Activated CD4-positive, alpha-beta memory T cell treated with anti-CD3 and anti-CD28 coated beads for 36 hours (primary cell): ENCODE measurements at places on chromosomes 3 and 15.

DNA sequence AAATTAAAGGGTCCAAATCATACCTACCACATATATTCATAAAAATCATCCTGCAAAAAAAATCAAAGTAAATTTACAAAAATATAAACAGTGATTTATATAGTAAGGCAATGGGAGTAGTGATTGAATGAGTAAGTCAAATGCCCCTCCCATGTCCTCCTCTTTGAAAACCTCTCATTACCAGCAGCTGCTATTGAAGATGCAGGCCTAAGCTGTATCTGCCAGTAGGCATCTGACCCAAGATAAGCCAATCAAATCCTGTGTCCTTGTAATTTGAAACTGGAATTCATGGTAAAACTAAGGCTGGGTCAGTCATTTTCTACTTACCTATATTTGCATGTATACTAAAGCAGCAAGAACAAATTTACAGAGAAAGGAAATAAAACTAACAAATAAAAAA lies 60.4 kb upstream of the POU1F1 start:
- peaks cover 21% of the 10 kb centered on the region for H3K4me1 ChIP-seq
- no peak overlapping the region for H3K27ac ChIP-seq
- peaks cover 2% of the 10 kb centered on the region for H3K27me3 ChIP-seq

DNA sequence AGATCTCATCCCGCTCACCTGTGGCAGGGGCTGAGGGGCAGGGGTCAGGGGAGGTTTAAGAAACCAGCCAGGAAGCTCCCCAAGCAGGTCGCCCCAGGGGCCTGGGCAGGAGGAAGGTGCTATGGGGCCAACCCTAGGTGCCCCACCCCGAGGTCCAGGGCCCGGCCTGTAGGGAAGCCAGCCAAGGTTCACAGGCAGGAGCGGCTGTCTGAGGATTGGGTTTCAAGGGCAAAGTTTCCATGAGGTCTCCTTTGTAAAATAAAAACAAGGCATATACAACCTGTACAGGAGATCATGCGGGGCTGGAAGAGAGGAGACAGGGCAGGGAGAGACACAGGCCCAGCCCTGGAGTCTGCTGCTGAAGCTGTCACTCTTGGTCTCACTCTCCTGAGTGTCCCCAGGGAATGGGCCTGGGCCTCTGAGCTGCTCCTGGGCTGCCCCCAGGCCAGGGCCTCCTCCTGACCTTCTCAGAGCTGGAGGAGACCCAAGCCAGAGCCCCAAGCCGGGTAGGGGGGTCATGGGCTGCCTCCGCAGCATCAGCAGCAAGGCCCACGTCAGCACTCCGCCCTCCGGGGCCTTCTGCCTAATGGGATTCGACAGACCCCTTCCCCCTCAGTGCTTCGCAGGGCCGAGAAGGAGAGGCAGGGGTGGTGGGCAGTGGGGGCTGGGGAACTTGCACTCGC lies 5.5 kb downstream of the CPLX3 start:
- H3K4me1 ChIP-seq, result peaks cover 13% of the 10 kb centered on the region
- no peak for DNase-seq
- H3K27me3 ChIP-seq, result peaks cover 13% of the 10 kb centered on the region
- peaks cover 2% of the 10 kb centered on the region for H3K36me3 ChIP-seq
- no peak overlapping the region for H3K27ac ChIP-seq

DNA sequence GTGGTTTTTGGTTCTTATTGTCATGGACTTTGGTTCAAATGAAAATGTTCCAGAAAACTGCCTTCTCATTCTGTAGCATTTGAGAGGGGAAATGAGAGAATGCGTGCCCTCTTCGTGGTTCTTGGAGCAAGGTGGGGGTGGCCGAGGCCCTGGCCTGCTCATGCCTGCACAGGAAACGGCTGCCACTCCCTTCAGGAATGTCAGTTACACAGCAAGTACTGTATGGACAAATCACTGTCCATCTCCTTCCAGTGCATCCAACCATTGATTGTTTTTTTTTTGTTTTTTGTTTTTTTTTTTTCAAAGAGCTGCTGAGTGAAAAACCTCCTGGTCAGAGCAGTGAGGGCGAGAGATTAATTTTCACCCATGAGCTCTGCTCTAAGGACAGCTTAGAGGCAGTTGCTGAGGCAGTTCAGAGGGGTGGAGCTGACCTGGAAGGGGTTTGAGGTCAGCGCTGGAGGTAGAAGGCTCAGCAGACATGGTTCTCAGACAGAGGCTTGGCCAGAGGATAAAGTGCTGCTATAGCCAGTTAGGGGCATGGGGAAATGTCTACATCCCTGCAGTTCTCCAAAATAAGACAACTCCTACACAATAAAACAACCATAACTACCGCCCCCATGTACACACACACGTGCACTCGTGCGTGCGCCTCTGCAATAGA lies 20.2 kb upstream of the KIF23 start:
- peaks cover 2% of the 10 kb centered on the region for H3K27me3 ChIP-seq
- no peak overlapping the region for H3K27ac ChIP-seq
- H3K4me3 ChIP-seq, result no peak overlapping the region

GRCh38 chr3:107206141-107206540 lies 171.1 kb upstream of the CCDC54 start:
- no peaks in the 10 kb centered on the region for H3K36me3 ChIP-seq
- H3K27me3 ChIP-seq, result peaks cover 11% of the 10 kb centered on the region
- no peaks in the 10 kb centered on the region for H3K4me1 ChIP-seq

DNA sequence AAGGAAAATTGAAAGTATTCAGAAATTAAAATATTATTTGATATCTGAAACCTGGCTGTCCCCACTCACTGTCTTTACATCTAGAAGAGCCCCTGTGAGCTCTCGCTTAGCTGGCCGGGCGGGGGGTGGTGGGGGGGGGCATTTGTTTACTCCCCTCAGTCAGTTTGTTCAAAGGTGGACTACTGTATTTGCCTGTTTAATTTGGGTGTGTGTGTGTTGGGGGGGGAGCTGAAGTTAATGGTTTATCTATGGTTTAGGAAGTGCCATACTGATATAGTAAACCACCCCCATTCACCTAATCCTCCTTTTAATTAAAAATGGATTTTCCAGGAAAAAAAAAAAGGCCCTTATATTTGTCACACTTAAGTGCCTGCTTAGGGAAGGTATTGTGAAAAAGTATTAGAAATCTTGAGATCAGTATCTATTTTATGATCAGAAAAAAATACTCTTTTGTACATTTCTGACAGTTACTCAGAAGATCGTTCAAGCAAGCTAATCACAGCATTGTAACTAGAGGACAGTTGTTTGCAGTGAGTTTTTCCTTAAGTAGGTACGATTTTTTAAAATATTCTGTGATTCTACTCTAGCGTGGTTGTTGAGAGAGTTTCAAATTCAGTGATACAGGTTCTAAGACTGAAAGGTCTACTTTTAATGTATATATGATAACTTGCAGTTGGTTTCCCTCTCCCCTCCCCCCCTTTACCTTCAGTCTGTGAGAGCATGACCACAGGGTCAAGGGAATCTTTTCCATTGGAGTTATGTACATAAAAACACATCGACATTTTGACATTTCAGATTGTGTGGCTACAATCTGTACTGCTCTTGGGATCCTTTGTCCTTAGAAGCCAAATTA lies 8.5 kb downstream of the NR2F2 start:
- H3K27ac ChIP-seq, result no peak overlapping the region
- H3K4me3 ChIP-seq, result no peak overlapping the region
- peaks cover 9% of the 10 kb centered on the region for H3K36me3 ChIP-seq

DNA sequence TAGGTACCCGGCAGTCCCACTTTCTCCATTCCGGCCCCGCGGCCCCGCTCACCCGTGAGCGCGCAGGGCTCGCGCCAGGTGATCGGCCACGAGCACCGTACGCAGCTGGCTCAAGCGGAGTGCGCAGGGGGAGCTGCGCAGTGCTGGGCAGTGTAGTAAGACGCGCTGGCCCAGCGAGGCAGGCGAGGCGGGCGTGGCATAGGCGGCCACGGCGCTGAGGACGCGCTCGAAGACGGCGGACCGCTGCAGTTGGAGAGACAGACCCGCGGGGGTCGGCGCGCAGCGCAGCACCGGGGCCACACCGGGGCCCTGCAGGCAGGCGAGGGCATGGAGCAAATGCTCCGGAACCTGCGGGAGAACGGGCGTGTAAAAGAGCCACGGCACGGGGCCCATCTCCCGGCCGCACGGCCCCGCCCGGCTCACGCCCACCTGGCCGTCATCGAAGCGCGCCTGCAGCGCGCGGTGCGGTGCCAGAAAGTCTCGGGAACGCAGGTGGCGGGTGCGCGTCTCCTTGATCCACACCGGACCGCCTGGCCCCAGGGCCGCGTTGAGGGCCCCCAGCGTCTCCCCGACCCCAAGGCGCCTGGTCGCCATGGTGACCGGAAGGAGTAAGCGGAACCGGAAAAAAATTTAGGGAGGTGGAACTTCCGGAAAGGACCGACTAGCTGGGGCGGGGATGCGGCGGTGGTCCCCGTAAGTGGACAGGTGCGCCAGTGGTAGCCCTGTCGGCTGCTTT lies at the start of gene DALRD3:
Gene DALRD3 (minus strand): TSS at position 610 of the 736 bp plus-strand sequence. CDS start 16 bp downstream, at position 594.
- DNase-seq, result peak; percentile 73
- peaks cover 24% of the 10 kb centered on the region for H3K36me3 ChIP-seq
- peak within 1 kb of the TSS; percentile 97 for H3K4me3 ChIP-seq
- H3K27ac ChIP-seq, result peak within 1 kb of the TSS; percentile 86
- H3K27me3 ChIP-seq, result no peaks in the 10 kb centered on the region

DNA sequence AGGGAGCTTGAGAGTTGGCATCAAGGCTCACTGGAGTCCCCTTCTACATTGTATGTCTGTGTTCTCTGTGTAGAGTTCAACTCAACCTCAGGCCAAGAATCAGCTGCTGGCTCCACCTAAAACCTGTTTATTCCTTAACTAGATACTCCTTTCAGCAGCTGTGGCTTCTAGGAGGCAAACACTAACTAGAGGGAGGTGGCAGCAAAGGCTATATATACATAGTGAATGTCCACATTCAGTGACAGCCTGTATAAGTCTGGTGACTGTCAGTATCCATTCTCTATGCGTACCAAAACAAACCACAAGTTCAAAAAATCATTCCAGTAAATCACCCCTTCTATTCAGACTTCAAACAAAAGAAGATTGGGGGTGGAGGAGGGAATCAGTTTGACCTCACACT lies 184.3 kb downstream of the CDIN1 start:
- no peak for DNase-seq
- peaks cover 24% of the 10 kb centered on the region for H3K36me3 ChIP-seq
- no peak overlapping the region for H3K4me3 ChIP-seq
- H3K27me3 ChIP-seq, result no peaks in the 10 kb centered on the region
- H3K27ac ChIP-seq, result no peak overlapping the region
- H3K4me1 ChIP-seq, result no peaks in the 10 kb centered on the region

- peaks cover 15% of the 10 kb centered on the region for H3K27me3 ChIP-seq
- H3K27ac ChIP-seq, result no peak overlapping the region
These were observed 21.5 kb upstream of the KCNMB3 start for GRCh38 chr3:179272385-179272784.

- H3K27ac ChIP-seq, result no peak overlapping the region
- H3K4me3 ChIP-seq, result no peak overlapping the region
- no peaks in the 10 kb centered on the region for H3K36me3 ChIP-seq
These were observed 83.7 kb downstream of the ADAMTS7 start for GRCh38 chr15:78727561-78727960.

GRCh38 chr3:136186846-136187245 lies 9.3 kb downstream of the MSL2 start:
- DNase-seq, result no peak
- H3K4me1 ChIP-seq, result peaks cover 84% of the 10 kb centered on the region
- no peak overlapping the region for H3K27ac ChIP-seq
- peaks cover 8% of the 10 kb centered on the region for H3K36me3 ChIP-seq

DNA sequence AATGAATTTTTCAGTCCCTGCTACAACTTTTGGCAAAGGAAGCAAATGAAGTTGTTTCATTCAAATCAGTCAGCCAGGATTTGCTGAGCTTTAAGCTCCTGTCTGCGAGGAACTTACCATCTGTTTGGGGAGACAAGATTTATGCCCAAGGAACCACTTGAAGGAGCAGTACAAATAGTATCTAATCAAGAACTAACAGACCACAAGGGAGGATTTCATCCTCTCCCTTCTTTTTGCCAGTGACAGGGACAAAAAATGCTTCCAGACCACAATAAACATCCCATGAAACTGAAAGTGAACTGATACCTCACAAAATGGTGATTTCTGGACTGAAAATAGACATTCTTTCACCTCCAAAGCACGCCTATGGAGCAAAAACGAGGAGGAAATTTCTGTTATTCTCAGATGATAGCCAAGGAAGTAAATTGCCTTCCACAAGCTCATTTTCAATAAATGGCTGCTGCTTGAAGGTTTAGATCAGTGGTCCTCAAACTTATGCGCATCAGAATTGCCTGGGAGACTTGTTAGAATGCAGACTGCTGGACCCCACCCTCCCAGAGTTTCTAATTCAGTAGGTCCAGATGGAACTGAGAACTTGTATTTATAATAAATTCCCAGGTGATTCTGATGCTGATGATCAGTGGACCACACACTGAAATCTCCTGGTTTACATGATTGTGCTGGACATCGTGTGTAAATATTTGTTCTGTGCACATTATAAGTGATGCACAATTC lies 202.4 kb upstream of the GADL1 start:
- H3K27ac ChIP-seq, result no peak overlapping the region
- H3K4me3 ChIP-seq, result no peak overlapping the region
- H3K4me1 ChIP-seq, result peaks cover 14% of the 10 kb centered on the region
- peaks cover under 1% of the 10 kb centered on the region for H3K36me3 ChIP-seq

GRCh38 chr3:44954962-44955361 lies 21.0 kb downstream of the ZDHHC3 start:
- peaks cover 7% of the 10 kb centered on the region for H3K36me3 ChIP-seq
- no peaks in the 10 kb centered on the region for H3K4me1 ChIP-seq
- H3K27ac ChIP-seq, result no peak overlapping the region
- H3K4me3 ChIP-seq, result no peak overlapping the region
- no peaks in the 10 kb centered on the region for H3K27me3 ChIP-seq

GRCh38 chr3:192024751-192025150 lies 563.8 kb downstream of the PYDC2 start:
- H3K4me1 ChIP-seq, result no peaks in the 10 kb centered on the region
- no peaks in the 10 kb centered on the region for H3K36me3 ChIP-seq
- no peak overlapping the region for H3K27ac ChIP-seq
- H3K4me3 ChIP-seq, result no peak overlapping the region
- no peak for DNase-seq
- no peaks in the 10 kb centered on the region for H3K27me3 ChIP-seq

DNA sequence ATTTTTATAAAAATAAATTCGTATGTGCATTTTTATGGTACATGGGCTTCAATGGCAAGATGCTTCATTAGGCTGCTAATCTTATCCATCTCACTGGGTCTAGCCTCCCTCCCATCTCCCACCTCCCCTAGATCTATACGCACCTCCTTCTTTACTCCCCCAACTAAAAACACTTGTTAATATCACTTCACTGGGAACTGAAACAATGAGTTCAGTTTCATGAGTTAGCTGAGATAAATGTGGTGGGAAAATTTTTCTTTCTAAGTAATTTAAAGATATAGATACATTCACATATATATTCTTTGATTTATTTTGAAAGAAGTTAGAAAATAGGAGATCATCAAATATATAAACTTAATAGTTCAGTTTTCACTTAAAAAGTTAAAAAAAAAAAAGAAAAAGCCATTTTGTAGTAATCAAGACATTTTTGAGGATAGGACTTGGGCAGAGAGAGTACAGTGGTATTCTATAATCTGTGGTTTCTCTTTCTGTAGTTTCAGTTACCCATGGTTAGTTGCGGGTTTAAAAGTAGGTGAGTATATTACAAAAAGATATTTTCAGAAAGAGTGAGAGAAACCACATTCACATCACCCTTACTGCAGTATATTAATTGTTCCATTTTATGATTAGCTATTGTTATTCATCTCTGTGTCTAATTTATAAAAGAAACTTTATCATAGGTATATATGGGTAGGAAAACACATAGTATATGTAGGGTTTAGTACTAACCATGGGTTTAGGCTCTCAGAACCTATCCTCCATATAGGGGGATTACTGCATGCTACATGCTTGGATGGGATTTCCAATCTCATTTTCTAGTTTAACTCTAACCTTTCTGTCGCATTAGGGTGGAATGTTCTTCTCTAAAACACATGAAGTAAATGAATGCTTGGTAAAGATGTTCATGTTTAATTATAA lies 316.0 kb upstream of the CBLB start:
- peak overlapping the region; percentile 58 for H3K27ac ChIP-seq
- no peaks in the 10 kb centered on the region for H3K36me3 ChIP-seq
- no peak for DNase-seq
- peaks cover 35% of the 10 kb centered on the region for H3K4me1 ChIP-seq
- H3K4me3 ChIP-seq, result no peak overlapping the region
